Mammary epithelial cell (primary cell): ENCODE measurements at places on chromosomes 2 and 18.

DNA sequence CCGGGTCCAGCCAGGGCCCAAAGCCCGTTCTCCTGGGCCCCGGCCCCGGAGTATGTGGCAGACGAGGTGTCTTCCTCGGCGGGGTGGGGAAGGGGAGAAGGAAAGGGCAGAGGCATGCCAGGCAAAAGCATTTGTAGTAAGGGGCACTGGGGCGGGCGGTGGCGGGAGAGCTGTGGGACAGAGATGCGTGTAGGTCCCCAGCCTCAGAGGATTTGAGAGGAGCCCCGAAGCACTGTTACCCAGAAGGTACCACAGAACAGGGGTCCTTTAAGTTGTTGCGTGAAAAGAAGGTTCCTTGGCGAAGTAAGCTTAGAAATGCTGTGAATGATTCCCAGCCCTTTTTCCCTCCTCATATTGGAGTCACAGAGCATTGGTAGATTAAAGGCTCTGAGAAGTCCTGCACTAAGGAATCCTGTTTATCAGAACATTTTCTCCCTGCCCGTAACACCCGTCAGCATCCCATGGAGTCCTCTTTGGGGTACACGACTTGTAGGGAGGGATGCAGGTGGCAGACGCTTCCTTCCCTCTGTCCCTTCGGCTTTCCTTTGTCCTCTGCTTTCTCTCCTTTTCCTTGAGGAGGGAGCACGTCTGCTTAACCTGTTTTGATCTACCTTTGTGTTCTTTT, 12.5 kb downstream of the GAREM2 start:
- DNase-seq = no peak

DNA sequence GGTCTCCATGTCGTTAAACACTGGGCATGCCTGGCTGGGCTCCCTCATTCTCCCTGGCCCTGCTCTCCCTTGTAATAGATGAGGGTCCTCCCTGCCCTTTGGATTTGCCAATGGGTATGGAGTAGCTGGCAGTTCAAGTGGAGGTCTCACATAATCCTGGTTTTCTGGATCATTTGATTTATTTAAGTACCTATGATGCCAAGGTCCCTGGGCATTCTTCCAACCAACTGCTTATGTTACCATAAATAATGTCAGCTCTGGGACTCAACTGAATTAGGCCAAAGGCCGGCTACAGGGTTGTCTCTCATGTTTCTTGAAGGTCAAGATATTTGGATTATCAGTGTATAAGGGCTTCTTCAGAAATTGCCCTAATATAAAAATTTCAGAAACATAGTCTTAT, 104.9 kb upstream of the LYPD6 start:
- DNase-seq = no peak

DNA sequence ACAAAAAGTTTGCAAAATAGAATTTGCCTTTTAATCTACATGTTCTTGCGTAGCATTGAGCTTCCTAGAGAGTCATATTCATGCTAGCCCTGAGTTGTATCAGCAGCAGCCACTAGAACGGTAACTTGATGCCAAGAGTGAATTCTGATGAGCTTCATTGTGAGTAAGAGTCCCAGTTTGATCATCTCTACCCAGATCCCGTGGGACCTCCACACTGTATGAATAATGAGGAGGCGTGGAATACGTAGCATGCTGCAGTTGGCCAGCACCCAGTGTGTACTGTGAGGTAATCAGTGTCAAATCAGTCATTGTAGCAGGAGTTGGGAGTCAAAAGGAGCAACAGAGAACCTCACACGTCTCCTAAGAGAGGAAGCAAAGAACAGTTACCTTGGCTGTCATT, 197.9 kb downstream of the NEDD4L start:
- DNase-seq = peak; percentile 61

GRCh38 chr2:213149294-213149875, 2.0 kb downstream of the IKZF2 start:
- DNase-seq = no peak

DNA sequence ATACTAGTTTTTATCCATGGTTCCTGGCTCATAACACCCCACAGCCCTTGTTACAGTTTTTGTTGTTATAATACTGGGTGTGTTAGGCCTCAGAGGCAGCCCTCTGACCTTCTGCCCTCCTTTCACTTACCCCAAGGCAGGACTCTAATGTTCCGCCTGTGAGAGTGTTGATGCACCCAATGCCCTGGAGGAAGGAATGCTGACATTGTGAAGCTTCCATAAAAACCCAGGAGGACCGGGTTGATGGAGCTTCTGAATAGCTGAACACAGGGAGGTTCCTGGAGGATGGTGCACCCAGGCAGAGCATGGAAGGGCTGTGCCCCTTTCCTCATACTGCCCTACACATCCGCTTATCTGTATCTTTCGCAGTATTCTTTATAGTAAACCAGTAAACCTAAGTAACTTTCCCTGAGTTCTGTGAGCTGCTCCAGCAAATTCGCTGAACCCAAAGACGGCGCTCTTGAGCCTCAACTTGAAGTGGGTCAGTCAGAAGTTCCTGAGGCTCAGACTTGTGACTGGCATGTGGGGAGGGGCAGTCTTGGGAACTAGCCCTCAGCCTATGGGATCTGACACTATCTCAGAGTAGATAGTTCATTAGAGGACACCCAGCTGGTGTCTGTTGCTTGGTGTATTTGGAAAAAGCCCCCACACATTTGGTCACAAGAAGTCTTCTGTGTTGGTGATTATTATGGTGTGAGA, 10.4 kb downstream of the STON1 start:
- no peak for DNase-seq

DNA sequence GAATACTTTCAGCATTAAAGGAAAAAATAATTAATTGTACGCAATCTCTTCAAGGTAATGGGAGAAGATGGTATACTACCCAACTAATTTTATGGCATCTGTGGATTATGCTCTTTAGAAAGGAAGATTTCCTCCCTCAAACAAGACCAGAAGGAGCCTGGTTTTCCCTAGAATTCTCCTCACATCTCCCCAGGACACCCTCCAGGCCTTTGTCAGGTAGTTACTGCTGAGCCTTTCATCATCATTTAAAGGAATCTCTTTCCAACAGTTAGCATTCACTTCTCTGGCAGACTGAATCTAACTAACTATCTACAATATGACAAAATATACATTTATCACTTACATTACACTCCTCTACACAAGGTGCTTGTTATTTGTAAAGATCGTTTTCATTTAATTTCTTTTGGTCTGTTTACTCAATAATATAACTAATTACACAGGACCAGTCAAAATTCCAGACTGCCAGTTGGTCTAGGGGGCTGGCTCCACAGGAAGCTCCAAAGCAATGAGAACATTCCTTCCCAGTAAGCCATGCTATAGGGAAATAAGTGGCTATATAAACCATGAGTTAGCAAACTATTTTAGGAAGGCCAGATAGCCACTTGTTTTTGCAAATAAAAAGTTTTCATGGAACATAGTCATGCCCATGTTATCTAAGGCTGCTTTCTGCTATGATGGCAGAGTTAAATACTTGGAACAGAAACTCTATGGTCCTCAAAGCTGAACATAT, 19.1 kb downstream of the ZNF24 start:
- DNase-seq = no peak

- no peak for DNase-seq
Observed at GRCh38 chr2:231373184-231373583, 22.3 kb upstream of the B3GNT7 start.

- DNase-seq = no peak
Observed at GRCh38 chr18:924987-925386, 20.3 kb downstream of the ADCYAP1 start.

DNA sequence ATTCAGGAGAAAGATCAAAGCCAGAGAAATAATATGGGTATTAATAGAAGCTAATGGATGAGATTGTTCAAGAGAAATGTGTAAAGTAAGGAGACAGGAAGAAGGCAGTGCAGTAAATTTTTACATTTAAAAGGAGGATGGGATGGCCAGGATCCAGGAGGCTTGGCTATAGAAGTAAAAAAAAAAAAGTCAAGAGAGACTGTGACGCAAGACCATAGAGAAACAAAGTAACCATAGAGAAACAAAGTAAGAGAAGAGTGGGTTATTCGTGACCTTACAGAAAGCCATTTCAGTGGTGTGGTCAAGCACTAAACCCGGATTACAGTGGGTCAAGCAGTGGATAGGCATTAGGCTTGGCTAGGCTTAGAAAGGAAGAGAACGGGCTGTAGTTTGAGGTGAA, 10.5 kb upstream of the FAM171B start:
- DNase-seq = no peak

- no peak for DNase-seq
Observed at GRCh38 chr2:140747665-140748064, 1383.2 kb downstream of the LRP1B start.

DNA sequence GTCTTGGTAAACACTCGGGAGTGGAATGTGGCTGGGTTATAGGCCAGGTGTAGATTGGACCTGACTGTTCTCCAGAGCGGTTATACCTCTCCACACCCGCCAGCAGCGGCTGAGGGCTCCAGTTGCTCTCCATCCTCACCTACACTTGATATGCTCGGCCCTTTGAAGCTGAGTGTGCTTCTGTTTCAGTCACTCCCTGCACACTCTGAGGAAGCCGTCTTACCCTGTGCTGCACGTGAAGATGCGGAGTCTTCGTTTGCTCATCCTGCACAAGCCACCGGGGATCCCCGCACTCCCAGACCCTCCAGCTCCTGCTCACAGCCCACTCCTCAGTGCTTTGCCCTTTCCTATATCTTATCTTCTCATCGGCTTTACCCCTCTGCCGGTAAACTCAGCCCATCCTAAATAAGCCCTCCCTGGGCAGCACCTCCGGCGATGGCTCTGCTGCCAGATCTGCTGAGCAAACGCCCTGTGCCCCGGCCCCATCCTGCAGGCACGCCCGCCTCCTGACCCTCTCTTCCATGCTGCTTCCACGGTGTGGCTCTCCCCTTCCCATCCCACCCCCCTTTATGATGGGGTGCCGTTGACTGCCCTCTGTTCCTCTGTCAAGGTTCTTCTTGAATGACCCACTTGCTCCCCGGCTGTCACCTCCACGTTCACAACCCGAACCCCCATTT, 47.3 kb upstream of the ODC1 start:
- DNase-seq = no peak

- DNase-seq = peak; percentile 55
Observed at GRCh38 chr18:42187611-42188380, 232.8 kb downstream of the PIK3C3 start.

- no peak for DNase-seq
Observed at GRCh38 chr2:64951306-64951953, 37.8 kb upstream of the SLC1A4 start.

GRCh38 chr2:216149741-216150140, 40.6 kb downstream of the XRCC5 start:
- no peak for DNase-seq

- DNase-seq = no peak
Observed at GRCh38 chr18:55249550-55249949, 290.3 kb upstream of the CCDC68 start.

GRCh38 chr2:59312967-59313940, 1072.1 kb upstream of the FANCL start:
- no peak for DNase-seq

DNA sequence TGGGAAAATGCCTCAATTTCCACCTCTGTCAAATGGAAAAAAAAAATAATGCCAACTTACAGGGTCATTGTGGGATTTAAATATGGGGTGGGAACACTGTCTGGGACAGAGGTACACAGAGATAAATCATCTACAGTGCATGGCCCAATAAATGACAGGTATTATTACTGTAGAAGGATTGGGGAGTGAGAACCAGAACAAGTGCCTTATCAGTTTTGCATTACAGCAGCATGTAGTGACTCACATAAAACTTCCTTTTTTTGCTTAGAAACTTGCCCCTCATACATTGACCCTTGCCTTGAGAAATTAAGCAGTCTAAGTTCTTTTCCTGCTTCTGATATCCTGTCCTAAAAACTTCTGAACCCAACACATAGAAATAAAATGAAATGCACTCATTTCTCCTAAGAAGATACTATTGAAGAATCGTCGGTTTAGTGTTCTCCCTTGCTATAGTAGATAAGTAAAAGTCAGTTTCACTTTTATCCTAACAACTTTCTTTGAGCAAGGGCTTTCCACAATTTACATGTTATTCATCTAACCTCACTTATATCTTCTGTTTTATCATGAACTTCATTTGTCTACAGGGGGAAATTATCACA, 121.0 kb upstream of the HAAO start:
- no peak for DNase-seq

DNA sequence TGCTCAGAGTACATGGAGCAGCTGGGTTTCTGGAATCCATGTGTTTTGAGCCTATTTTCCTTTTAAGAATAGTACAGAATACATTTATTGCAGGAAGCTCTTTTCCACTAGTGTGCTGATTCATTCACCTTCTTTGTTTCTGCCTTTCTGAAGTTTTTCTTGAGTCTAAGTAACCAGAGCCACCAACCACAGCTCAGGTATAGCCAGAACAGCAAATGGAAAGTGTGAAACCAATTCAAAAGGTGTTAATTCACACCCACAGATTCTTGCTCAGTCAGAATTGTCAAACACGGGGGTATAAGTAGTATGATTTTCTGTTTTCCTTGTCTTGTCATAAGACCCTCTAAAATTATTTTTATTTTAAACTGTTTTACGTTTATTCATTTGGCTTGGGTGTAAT, 75.9 kb upstream of the DYNAP start:
- DNase-seq = no peak

- DNase-seq = peak; percentile 85
Observed at GRCh38 chr2:180644709-180645108, 335.7 kb upstream of the UBE2E3 start.

- DNase-seq = no peak
Observed at GRCh38 chr2:1986598-1986997, 242.3 kb upstream of the PXDN start.

- DNase-seq = no peak
Observed at GRCh38 chr2:62597323-62597722, 91.3 kb upstream of the TMEM17 start.

DNA sequence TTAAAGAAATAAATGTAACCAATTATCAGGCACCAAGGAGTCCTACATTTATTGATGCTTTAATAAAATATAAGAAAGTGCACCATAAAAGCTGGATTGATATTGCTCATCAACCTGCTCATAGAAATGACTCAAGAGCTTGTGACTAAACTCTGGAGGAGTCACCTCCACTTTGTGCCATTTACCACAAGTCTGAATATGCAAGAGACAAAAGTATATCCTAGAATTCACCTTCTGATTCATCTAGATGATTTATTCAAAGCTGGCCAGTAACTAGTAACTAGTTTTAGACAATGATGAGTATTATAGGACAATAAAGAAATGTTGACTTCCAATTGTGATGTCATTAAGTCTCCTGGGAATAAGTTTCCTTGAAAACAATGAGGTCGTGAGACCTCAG, 146.0 kb upstream of the SOX11 start:
- DNase-seq = peak; percentile 21

- DNase-seq = no peak
Observed at GRCh38 chr2:75798569-75798968, 87.9 kb upstream of the GCFC2 start.

DNA sequence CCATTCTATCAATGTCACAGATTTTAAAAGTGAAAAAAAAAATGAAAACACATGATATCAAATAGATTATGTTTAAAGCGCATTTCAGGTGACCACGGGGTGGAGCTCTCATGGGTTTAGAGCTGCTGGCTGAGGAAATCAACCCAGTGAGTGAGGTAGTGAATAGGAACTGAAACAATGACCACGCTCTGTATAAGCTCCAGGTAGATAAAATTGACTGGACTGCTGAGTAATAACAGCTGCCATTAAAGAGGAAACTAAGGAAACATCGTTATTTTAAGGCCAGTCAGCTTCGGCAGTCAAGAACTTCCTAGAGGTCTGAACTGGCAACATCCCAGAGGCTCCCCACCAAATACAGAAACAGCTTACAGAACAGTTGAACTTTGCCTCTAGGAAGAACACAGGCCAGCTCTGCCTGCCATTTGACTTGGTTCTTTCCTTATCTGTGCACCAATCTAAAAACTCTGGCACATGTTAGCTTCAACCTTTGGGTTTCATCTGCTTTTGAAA, 185.9 kb downstream of the PDE1A start:
- DNase-seq = peak; percentile 31
